Memory B cell (primary cell): ENCODE measurements at places on chromosomes 5 and 9.

DNA sequence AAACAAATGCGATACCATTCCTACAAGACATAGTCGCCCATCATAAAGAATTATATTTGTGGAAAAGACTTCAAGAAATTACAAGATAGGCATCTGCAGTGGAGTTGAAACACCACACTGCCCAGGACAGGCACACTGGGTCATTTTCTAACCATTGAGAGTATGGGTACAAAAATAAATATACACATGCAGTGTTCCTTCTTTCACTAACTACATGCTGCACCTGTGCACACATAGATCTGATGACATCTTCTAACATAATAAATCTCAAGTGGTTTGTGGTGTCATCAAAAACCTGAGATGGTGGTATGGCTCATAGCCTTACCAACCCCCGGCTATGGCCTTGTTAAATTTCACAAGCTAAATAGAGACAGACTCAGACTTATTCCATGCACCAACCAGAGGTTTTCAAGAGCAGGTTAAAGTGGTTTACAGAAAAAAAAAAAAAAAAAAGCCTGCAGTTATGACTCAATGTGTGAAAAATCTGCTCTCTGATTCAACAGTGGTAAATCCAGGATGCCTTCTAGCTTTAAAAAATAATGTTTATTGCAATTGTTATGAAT is 12.4 kb upstream of the NFIB start:
- DNase-seq = no peak

DNA sequence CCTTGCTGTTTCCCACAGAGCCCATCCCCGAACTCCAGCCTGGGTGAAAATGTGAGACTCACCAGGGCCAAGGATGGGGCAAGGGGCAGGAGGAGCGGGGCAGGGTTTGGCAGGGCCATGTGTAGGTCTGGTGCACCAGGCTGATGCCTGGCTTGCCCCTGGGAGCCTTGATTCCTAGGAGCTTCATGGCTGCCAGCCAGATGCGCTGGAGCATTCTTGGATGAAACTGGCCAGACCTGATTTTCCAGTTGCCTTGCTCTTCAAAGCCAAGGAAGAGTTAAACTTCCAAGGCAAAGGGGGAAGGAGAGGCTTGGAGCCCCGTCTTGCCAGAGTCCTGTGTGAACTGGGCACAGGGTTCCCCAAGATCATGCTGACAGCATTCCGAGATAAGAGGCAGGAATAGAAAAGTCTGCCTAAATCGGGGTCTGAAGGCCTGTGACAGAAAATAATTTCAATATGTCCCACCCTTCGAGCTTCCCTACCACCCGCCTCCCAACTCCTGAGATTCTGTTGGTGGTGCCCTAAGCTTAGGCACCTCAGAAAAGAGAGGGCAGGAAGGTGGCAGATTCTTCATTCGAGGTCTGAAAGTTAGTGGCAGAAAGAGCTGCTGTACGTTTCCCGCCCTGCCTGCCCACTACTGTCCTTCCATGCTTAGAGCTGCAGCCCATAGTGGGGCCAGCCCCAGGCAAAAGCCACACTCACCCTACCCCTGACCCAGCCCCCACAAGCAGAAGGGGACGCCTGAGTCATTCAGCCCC is 20.4 kb downstream of the FAT2 start:
- DNase-seq = no peak

GRCh38 chr5:407801-408268 is 35.1 kb upstream of the EXOC3 start:
- no peak for DNase-seq

DNA sequence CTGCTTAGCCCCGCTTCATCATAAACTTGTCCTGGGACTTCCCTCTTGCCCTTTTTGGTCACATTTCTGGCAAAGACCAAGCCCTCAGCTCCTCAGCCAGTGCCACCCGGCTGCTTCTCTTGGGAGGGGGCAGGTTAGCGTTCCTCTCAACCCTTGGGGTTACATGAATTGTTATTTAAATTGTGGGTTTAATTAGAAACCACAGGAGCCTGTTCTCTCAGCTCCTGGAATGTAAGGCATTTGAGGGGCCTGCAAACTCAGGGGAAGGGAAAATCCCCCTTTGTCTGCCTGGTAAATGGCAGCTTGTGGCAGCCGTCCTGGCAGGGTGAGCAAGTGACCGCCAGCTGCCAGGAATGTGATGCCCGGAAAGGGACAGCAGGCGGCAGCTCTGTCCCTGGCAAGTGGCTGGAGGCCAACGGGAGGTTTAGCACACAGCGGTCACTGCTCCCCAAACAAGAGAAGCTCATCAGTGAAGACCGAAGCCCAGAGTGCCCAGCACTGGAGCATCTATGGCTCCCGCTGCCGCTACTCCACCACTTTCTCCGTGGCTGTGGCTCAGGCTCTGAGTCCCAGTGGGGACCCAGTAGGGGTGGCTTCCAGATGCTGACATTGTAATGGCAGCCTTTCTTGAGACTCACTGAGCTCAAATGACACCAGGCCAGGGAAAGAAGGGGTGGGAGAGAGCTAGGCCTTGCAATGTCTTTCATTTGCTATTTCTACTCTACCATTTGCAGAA is 51.7 kb downstream of the SHB start:
- DNase-seq = no peak

GRCh38 chr9:137421838-137422603 is 941 bp downstream of the EXD3 start:
- no peak for DNase-seq

DNA sequence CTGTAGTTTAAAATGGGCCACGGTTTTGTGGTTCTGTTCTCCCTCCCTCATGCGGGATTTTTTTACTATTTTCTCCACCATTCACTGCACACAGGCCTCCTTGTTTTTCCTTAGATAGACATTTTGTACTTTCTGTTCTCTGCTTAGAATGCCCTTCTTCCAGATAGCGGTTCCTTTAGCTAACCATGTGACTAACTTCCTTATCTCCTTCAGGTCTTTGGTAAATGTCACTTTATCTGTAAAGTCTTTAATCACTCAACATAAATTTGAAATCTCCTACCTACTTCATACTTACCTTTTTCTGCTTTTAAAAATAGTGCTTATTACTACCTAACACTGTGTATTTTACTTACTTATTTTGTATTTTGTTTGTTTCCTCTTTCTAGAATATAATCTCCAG is 15.0 kb downstream of the FER start:
- DNase-seq = no peak
